Thoracic aorta (tissue), 2 donors: ENCODE measurements at places on chromosomes 6 and 20. TPM values are rescaled to one million over a fixed set of nuclear protein-coding genes. Genes with fewer than 3 reads are reported as not detected.

The FAM209A gene
- total RNA-seq: not detected

The TAAR8 gene
- not detected for total RNA-seq

The HLA-G gene
- total RNA-seq: 0.85 TPM

The DUSP15 gene
- total RNA-seq: 5.6 TPM

The TMEM200A gene
- total RNA-seq: 9.7 TPM

The LY6G6D gene
- total RNA-seq: not detected

The SCUBE3 gene
- total RNA-seq: 101 TPM

The UBE2C gene
- not detected for total RNA-seq

The KCNK5 gene
- total RNA-seq: 8.6 TPM

The GSTA3 gene
- total RNA-seq: not detected

GRCh38 chr6:95099410-95099809 lies 477.9 kb upstream of the MANEA start:
- no peaks in the 10 kb centered on the region for H3K27me3 ChIP-seq
- H3K36me3 ChIP-seq: no peaks in the 10 kb centered on the region
- no peak overlapping the region for H3K4me3 ChIP-seq
- no peaks in the 10 kb centered on the region for H3K4me1 ChIP-seq
- H3K27ac ChIP-seq: no peak overlapping the region

- H3K4me1 ChIP-seq: no peaks in the 10 kb centered on the region
- H3K4me3 ChIP-seq: no peak overlapping the region
- no peak for DNase-seq
- no peaks in the 10 kb centered on the region for H3K27me3 ChIP-seq
These were observed 12.7 kb downstream of the IL17F start for GRCh38 chr6:52231406-52232127.

DNA sequence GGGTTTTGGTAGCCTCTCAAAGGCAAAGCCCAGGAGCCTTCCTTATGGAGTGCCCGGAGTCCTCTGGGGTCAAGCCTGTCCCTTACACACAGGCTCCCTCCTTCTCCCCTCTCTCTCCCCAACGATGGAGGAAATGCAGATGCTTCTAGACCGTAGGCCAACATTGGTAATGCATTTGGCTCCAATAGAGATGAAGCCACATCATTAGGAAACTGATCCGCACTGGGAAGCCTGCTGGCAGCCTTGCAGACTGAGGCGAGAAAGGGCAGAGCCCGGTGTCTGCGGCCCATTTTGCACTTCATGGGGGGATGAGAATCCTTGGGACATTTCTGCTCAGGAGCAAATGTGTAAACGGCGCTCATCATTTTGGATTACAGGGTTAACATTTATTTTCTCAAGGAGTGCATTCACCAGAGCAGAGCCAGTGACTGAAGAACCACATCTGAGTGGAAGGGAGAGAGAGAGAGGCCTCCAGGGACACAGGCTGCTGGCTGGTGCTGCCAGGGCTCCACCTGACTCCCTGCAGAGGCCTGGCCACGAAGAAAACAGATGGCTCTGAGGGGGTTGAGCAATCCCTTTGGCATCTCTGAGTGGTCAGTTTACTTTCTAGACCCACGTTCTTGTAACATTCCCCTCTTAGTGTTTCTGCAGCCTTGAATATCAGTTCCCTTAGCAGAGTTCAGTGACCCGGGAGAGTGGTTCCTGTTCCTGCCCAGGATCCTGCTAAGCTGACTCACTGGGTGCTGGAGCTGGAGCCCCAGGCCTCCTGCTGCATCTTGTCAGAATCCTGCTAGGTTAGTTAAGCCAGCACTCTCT lies 4.4 kb upstream of the CST3 start:
- H3K27ac ChIP-seq: no peak overlapping the region
- DNase-seq: no peak
- H3K4me3 ChIP-seq: no peak overlapping the region
- H3K4me1 ChIP-seq: peaks cover 5% of the 10 kb centered on the region
- no peaks in the 10 kb centered on the region for H3K27me3 ChIP-seq

DNA sequence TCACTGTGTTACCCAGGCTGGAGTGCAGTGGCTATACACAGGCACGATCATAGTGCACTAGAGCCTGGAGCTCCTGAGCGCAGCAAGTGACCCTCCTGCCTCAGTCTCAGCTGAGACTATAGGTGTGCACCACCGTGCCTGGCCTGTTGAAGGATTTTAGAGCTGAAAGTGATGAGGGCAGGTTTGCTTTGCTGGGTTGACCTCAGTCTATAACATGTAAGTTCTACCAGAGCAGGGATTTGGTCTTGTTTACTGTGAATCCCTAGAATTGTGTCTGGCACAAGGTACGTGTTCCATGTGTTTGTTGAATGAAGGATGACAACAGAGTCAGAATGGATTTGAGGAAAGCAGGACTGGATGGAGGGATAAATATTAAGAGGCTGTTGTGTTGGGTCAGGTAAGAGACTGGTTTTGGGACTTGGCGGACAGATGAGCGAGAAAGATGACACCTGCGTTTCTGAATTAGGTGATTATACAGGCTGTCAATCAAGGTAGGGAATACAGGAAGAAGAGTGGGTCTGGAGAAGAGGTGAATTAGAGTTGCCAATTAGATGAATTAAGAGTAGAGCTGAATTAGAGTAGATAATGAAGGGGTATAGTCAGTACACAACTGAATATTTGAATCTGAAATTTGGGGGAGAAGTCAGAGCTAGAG lies 6.5 kb downstream of the ASXL1 start:
- H3K27ac ChIP-seq: no peak overlapping the region
- H3K4me3 ChIP-seq: no peak overlapping the region
- DNase-seq: no peak
- peaks cover 83% of the 10 kb centered on the region for H3K4me1 ChIP-seq
- H3K27me3 ChIP-seq: no peaks in the 10 kb centered on the region
- no peaks in the 10 kb centered on the region for H3K36me3 ChIP-seq

DNA sequence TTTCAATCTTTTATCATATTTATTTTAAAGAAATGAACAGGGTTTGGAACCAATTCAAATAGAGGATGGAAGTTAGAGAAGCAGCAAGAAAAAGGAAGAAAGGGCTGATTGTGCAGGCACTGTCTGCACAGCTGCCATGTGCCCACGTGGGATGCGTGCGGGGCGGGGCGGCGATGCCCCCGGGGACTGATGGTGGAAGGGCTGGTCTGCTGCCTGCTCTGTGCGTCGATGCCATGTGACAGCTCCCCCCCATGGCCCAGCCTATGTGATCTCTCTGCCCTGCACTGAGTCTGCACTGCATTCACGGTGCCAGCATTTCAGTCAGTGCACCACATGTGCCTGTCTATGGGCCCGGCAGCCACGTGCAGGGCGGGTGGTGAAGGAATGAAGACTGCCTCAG lies 96.4 kb downstream of the IRF4 start:
- no peaks in the 10 kb centered on the region for H3K27me3 ChIP-seq
- peaks cover 7% of the 10 kb centered on the region for H3K36me3 ChIP-seq
- no peak overlapping the region for H3K4me3 ChIP-seq
- H3K27ac ChIP-seq: no peak overlapping the region

DNA sequence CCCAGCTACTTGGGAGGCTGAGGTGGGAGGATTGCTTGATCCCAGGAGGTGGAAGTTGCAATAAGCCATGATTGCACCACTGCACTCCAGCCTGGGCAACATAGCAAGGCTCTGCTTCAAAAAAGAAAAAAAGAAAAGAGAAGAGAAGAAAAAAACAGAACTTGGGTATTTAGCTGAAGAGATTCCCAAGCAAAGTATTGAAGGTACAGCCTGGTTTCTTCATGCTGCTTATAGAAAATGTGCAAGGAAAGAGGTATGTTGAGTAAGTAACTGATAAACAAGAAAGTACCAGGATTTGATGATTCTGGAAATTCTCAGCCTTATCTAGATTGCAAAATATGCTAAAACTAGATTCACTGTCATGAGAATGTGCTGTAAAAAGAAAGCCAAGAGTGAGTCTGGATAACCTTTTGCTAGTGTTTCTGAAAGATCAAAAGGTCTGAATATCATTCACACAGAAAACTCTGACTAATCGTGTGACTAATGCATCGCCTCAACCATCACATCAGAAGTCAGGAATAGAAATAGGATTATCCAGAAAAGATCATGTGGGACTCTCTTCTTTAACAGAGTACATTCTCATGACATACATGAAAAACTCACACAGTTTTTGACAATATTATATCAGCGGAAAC lies 32.4 kb upstream of the NOP56 start:
- no peaks in the 10 kb centered on the region for H3K4me1 ChIP-seq
- H3K27ac ChIP-seq: no peak overlapping the region
- DNase-seq: no peak
- H3K36me3 ChIP-seq: no peaks in the 10 kb centered on the region
- H3K27me3 ChIP-seq: no peaks in the 10 kb centered on the region

GRCh38 chr20:51121272-51121671 lies 98.4 kb upstream of the KCNG1 start:
- no peak overlapping the region for H3K4me3 ChIP-seq
- no peaks in the 10 kb centered on the region for H3K36me3 ChIP-seq
- H3K4me1 ChIP-seq: no peaks in the 10 kb centered on the region
- H3K27me3 ChIP-seq: no peaks in the 10 kb centered on the region
- no peak for DNase-seq

- H3K27ac ChIP-seq: no peak overlapping the region
- no peaks in the 10 kb centered on the region for H3K4me1 ChIP-seq
- no peak for DNase-seq
These were observed 121.3 kb upstream of the PTPRK start for GRCh38 chr6:128641703-128642102.

DNA sequence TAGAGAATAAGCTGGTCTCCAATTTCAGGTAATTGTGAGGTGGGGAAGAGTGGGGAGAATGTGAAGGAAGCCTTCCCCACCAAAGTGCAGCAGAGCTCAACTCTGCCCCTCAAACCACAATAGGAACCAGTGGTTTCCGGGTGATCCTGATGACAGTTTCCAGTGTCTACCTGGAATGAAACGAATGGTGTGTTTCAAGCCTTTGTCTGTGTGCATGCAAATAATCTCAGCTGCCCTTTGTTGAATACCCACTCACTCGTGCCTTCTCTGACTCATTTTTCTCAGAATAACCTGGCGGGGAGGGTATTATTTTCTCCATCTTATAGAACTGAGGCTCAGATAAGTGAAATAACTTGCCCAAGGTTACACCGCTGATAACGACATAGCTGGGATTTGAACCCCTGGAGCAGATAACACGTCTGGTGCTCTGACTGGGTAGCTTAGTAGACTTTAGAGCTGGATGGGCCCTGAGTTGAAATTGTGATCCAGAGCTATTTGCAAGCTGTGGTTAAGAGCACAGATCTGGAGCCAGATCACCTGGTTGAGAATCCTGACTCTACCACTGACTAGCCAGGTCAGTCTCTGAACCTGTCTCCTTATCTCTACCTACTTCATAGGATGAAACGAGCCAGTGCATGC lies 85.1 kb downstream of the EYA2 start:
- no peaks in the 10 kb centered on the region for H3K27me3 ChIP-seq
- DNase-seq: no peak
- no peak overlapping the region for H3K27ac ChIP-seq

GRCh38 chr20:57882451-57883161 lies 172.8 kb upstream of the PMEPA1 start:
- DNase-seq: no peak
- no peak overlapping the region for H3K4me3 ChIP-seq
- H3K4me1 ChIP-seq: peaks cover 21% of the 10 kb centered on the region
- H3K36me3 ChIP-seq: no peaks in the 10 kb centered on the region

GRCh38 chr20:43191143-43191542 lies 1.4 kb upstream of the PTPRT start:
- H3K4me3 ChIP-seq: no peak overlapping the region
- H3K27me3 ChIP-seq: peaks cover 5% of the 10 kb centered on the region
- peaks cover 10% of the 10 kb centered on the region for H3K4me1 ChIP-seq
- no peak for DNase-seq
- H3K36me3 ChIP-seq: no peaks in the 10 kb centered on the region
- H3K27ac ChIP-seq: no peak overlapping the region

DNA sequence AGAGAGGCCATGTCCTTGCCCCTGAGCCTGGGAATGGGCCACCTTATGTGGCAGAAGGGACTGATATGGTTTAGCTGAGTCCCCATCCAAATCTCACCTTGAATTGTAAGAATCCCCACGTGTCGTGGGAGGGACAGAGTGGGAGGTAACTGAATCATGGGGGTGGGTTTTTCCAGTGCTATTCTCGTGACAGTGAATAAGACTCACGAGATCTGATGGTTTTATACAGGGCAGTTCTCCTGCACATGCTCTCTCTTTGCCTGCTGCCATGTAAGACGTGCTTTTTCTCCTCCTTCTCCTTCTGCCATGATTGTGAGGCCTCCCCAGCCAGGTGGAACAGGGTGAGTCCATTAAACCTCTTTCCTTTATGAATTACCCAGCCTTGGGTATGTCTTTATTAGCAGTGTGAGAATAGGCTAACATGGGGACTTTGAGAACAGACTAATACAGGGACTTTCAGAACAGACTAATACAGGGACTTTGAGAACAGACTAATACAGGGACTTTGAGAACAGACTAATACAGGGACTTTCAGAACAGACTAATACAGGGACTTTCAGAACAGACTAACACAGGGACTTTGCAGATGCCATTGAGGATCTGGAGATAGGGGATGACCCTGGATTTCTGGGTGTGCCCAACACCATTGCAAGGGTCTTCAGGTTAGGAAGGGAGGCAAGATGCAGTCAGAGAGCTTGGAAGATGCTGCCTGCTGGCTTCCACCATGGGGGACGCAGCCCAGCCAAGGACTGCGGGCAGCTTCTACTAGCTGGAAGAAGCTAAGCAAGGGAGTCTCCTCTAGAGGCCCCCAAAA lies 86.9 kb downstream of the RAMACL start:
- H3K4me1 ChIP-seq: no peaks in the 10 kb centered on the region
- no peak for DNase-seq
- H3K27me3 ChIP-seq: no peaks in the 10 kb centered on the region
- no peak overlapping the region for H3K27ac ChIP-seq
- H3K4me3 ChIP-seq: no peak overlapping the region

DNA sequence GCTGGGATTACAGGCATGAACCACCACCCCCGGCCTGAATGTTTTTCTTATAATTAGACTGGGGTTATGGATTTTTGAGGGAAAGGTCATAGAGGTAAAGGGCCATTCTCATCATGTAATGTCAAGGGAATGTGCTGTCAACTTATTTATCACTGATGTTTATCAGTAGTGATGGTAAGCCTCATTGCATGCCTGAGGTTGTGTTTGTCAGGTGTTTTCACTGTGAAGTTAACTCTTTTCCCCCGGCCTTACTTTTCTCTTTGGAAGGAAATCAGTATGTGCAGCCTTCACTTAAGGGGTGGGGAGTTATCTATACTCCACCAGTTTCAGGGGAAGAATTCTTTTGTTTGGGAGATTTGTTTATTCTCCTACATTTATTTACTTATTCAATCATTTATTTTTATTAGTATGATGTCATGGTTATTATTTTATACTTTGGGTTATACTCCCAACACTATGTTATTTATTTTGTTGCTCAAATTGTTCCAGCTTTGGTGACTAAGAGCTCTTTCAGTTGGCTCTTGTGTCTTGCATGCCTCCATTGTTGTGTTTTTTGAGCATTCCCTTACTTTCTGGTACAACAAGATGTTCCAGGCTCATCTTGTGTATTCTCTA lies 2.8 kb upstream of the SLC17A5 start:
- no peaks in the 10 kb centered on the region for H3K36me3 ChIP-seq
- DNase-seq: no peak
- H3K4me1 ChIP-seq: peaks cover 10% of the 10 kb centered on the region
- H3K27ac ChIP-seq: no peak overlapping the region

DNA sequence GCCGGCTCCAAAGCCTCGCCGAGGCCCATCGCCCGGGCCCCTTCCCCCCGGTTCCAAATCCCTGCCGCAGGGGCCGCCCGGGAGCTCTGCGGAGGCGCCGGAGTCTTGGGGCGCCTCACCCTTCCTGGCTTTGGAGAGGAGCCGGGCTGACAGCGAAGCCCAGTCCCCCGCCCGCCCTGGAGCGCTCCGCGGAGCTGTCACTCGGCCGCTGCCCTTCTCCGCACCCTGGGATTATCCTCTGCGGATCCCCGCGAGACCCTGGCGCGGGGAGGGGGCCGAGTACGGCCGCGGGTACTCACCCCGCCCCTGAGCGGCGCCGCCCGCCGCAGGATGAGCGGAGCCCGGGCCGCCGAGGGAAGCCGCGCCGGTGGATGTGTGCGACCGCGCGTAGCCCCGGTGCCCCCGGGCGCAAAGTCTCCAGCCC lies 343 bp downstream of the SNAP91 start:
- peak overlapping the region; percentile 83 for H3K4me3 ChIP-seq
- no peak for DNase-seq
- H3K36me3 ChIP-seq: no peaks in the 10 kb centered on the region
